CD4-positive, alpha-beta memory T cell (primary cell): ENCODE measurements at places on chromosomes 1 and 21.

DNA sequence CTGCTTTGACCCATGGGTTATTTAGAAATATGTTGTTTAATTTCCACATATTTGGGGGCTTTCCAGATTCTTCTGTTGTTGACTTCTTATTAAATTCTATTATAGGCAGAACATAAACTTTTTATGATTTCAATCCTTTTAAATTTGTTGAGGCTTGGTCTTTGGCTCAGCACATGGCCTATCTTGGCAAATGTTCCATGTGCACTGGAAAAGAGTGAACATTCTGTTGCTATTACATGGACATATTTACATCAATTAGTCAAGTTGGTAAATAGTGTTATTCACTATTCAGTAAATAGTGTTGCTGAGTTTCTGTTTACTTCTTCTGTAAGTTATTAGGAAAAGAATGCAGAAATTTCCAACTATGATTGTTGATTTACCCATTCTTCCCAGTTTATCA, 75.4 kb downstream of the ETS2 start:
- DNase-seq, result no peak

- DNase-seq, result no peak
Observed at GRCh38 chr1:53308506-53308905, 19.4 kb downstream of the LRP8 start.

GRCh38 chr1:97791251-97791650, 129.6 kb downstream of the DPYD start:
- no peak for DNase-seq

DNA sequence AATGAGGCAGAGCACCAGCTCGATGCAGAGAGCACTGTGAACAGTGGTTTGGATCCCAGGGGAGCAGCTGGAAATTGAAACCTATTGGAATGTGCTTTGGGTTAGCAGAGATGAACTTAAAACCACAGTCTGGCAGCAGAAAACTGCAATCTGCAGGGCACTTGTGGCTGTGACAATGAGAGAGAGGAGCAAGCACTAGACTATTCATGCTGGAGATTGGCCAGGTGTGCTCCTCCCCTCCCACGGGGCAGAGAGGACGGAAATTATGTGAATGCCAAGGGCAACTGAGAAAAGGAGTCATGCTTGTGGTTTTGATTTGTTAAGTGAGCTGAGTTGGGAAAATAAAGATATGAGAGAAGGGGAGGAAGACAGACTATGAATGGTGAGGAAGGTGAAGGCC, 38.1 kb downstream of the HSD3B2 start:
- no peak for DNase-seq

GRCh38 chr1:237702161-237702560, 188.6 kb downstream of the ZP4 start:
- DNase-seq, result no peak

GRCh38 chr1:91924146-91924545, 25.1 kb upstream of the BRDT start:
- DNase-seq, result no peak

DNA sequence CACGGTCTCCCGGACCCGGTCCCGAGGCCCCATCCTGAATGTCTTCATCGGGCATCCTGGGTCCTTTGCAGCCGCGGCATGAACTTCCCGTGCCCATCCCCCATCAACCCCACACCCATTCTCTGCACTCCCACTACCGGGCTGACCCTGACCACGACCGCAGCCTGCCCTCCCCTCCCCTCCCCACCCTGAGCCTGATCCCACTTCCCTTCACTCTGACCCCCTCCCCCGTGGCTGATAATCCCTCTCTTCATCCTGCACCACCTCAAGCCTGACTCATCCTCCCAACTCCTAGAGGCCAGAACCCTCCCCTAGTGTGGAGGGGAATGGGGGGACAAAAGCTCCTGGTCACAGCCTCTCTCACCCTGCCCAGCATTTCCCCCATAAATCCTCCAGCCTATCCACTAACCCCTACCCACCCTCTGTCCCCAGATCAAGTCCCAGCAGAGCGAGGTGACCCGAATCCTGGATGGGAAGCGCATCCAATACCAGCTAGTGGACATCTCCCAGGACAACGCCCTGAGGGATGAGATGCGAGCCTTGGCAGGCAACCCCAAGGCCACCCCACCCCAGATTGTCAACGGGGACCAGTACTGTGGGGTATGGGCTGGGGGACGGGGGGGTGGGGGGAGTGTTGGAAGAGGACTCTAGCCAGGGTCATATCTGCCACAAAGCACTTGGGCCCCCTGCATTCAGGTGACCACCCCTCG, 602 bp downstream of the SH3BGRL3 start:
- DNase-seq, result no peak

DNA sequence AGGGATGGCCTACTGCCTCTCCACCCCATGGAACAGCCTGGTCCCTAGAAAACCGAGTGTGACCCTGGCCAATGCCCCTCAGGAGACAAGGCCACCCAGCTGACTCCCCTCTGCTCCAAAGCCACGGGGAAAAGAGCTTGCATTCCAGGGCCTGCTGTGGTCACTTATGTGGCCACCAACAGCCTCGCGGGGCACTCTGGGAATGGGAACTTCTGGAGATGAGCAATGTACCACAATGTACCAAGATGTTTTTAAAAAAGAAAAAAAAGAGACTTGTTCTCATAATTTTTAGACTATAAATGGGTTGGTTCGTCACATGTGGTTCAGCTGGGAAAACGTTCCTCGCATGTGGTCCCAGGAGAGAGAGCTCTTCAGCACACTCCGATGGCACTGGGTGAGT, 62.8 kb downstream of the SLC66A1 start:
- no peak for DNase-seq

GRCh38 chr1:240100371-240100934, 8.8 kb downstream of the FMN2 start:
- no peak for DNase-seq

DNA sequence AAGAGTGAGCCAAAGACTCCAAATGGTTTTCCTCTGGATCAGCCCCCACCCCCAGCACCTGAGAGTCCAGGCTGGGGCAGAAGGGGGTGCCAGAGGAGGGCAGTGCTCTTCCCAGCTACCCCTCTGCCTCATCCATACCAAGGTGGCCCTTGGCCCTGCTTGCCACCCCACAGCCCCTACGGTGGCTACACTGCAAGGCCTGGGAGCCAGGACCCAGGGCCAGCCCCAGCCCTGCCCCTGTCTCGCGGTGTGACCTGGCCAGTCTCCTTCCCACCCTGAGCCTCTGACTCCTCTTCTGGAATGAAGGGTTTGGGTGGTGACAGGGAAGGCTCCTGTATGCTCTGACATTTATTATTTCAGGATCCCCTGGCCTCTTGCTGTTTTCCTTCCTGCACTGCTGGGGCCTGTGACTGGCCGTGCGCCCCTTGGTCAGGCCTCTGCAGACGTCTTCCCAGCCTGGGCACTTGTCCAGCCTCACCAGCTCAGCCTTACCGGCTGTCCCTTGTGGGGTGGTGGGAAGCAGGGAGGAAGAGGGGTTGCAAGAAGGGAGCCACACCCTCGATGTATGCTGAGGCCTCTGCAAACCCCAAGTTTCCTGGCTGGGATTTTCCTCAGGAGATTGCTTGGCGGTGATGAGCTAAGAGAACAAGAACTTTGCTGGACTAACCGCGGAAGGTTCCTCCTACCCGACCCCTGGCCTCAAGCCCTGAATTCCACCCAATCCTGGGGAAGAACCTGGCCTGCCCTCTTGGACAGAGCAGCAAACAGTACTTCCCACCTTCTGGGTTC, 13.5 kb downstream of the ASAP3 start:
- no peak for DNase-seq

GRCh38 chr21:36692835-36693488, 6.0 kb upstream of the SIM2 start:
- no peak for DNase-seq

DNA sequence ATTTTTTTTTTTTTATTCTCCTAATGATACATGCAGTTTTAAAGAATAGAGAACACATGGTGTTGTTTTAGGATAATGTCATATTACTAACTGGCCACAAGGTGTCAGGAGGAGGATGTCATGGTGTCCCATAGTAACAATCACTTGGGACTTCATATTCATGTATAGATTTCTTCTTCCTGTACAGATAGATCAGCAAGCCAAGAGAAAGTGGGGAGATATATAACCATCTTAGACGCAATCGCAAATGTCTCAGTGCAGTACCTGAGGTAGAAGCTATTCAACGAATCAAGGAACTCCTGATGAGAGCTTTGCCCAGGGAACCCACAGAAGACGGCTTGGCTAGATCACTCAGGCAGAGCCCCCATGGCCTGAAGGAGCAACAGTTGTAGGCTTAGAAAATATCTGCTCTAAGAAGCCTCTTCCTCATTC, 12.3 kb downstream of the OR2T11 start:
- DNase-seq, result peak; percentile 14

- DNase-seq, result no peak
Observed at GRCh38 chr1:158685085-158685484, 1.4 kb downstream of the SPTA1 start.

DNA sequence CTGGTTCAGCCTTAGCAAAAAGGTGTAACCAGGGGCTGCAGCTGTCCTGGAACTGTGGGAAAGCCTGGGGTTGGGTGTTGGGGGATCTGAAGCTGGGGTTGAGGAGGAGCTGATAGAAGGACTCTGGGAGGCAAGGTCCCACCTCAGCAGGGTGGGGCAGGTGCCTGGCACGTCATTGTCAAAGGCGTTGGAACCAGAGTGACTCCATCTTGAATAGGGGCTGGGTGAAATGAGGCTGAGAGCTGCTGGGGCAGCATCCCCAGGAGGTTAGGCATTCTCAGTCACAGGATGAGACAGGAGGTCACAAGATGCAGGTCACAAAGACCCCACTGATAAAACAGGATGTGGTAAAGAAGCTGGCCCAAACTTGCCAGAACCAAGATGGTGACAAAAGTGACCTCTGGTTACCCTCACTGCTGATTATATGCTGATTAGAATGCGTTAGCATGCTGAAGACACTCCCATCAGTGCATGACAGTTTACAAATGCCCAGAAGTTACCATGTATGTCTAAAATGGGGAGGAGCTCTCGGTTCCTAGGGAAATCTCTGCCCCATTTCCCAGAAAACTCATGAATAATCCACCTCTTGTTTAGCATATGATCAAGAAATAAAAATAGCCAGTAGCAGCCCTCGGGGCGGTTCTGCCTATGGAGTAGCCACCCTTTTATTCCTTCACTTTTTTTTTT, 85.4 kb downstream of the IER5 start:
- no peak for DNase-seq

GRCh38 chr1:172941471-172941870, 109.3 kb downstream of the TNFSF18 start:
- no peak for DNase-seq

DNA sequence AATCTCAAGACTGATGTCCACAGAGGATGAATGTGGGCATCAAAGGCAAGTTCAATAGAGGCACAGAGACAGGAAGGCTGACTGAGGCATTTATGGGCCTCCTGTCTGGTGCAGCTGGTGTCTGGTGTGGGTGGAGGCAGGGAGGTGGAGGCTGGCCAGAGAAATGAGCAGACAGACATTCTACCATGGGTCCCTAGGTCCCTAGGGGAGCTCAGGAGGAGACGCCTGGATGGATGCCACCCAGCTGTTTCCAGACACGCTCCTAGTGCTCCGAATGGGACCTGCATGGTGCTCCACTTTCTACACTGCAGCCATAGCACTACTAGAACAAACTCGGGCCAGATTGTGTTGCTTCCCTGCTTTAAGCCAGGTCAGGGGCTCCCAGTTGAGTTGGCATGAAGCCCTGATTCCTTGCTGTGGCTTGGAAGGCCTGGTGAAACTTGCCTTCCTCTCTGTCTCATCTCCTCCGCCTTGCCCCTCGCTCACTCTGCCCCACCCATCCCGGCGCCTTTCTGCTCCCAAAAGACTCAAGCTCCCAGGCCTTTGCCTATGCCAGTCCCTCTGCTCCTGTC, 25.3 kb downstream of the PADI2 start:
- no peak for DNase-seq

DNA sequence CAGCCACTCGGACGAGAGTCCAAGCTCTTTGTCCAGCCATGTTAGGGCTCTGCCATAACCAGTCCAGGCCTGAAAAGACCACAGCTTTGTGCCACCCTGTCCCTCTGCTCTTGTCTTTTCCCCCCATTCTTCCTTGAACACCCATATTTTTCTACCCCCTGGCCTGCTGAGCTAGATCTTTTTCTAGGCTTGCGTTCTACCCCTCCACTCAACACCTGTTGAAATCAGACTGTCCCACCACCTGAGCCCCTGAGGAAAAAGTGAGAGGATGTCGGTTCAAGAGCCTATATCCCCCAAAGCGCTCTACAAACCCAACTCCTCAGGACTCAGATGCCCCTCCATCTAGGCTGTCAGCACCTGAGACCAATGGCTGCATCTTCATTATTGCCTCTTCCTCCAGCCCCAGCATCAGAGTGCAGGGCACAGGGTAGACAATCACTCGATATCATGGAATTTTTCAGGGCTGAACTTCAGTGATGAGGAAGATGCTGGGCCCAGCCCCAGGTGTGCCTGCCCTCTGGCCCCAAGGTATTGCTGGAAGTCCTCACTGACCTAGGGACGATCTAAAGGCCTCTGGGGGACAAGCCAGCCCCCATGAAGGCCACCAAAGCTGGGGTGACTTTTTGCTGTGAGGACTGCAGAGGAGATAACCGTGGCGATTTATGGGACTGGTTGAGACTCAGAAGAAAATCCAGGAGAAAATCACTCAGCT, 75.3 kb downstream of the CD247 start:
- no peak for DNase-seq

DNA sequence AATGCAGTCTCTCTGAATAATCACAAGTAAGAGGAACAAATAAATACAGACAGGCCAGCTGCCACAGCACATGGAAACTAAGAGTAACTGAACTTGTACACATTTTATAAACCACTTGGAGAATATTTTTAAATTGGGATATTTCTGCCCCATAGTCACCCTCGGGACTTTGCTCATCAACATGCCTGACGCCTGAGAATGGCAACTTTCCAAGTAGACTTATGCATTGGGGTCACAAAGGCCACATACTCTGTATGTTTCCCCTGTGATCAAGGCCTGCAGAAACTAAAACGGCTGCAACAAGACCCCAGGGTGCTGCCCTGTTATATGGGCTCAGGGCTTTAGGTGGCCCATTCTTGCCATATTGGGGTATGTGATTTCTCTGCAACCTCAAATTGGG, 38.3 kb upstream of the GJA5 start:
- no peak for DNase-seq

DNA sequence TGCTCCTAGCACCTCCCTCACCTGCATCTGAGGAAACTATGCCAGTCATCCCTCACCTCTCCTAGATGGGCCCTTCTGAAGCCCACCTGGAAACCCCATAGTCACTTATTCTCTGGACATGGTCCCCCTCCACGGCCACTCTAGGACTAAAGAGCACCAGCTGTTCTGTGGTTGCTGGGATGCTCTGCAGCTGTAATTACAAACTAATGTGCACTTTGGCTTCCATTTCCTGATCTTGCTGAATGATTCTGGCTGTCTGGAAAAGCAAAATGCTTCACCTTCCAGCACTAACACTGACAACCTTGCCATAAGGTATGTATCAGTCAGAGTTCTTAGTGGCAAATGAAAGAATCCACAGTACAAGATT, 48.7 kb upstream of the PSEN2 start:
- DNase-seq, result no peak

DNA sequence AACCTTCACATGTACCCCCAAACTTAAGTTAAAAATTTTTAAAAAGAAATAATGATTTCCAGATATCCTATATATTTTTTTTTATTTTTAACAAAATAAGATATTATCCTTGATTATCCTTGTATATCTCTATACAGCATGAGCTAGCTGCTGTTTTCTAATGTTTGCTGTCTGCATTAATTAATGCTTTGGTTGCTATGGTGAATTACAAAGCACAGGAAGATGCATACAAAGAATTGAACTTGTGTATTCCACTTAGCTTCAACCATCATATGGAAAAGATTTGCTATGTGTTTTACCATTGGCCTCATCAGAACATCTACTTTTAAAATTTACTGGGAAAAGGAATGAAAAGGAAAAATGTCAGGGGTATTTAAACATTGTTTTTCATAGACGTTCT, 35.4 kb downstream of the VPS45 start:
- peak; percentile 49 for DNase-seq
